ENCODE measurements at places on chromosomes 4 and X.

DNA sequence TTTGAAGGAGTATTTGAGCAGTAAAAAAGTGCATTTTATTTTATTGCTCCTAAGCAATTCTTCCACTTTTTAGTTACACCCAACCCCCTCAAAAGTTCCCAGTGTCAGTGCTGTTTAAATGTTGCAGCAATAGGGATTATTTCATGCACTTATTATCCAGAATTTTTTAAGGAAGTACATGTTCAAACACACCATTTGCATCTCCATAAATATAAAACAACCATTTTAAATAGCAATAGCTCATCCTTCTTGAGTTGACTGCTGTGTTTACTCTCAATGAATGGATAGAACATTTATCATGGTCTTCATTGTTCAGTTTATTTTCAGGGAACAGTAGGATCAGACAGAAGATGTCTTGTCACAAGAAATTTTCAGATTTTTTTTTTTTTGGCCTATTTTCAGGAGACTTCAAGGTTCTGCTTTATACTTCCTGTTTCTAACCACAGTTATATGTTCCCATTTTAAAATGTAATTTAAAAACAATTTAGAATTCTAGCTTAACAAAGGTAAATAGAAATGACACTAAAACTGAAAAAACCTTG lies 171.9 kb downstream of the TMA16 start:
- no peak for DNase-seq

- peak; percentile 11 for DNase-seq
Measured at GRCh38 chr4:148634476-148634875, 192.3 kb upstream of the NR3C2 start.

- DNase-seq: peak; percentile 34
Measured at GRCh38 chrX:41921492-41922430, 1.6 kb downstream of the CASK start.

DNA sequence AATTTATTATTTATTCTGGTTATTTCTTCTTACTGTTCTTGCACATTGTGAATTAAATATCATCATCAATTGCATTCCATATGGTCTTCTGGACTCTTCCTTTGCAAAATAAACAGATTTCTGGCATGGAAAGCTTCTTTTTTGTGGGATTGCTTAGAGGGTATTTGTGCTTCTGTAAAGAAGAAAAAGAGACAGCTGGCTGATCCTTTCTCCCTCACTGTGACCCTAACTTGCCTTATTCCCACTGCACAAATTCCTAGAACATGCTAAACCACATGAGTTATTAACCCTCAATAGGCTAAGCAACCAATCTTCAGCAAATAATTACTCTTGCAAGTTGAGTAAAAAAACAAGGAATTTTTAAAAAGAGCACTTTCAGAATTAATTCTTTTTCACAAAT lies 23.8 kb upstream of the LRCH2 start:
- DNase-seq: no peak

GRCh38 chr4:152281822-152282221 lies 254.1 kb downstream of the FBXW7 start:
- no peak for DNase-seq

- no peak for DNase-seq
Measured at GRCh38 chr4:78556665-78557064, 5.1 kb downstream of the ANXA3 start.

DNA sequence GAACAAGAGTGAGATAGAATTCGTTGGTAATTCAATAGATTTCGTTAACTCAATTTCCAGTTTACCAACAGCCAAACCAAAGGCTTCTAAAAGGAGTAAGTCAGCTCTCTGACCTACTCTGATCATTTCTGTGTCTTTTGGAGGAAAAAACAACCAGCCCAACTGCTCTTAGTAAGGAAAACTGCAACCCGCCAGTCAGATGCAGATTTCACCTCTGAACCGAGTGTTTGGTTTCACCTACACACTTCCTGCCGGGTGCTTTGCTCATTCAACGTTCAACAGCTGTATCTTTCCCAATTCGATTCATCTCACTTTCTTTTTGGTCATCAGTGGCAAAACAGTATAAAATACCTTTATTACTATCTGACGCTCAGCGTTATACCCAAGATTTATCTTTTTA lies 24.5 kb downstream of the TMSB4X start:
- DNase-seq: no peak

GRCh38 chr4:68905939-68906779 lies 45.4 kb downstream of the UGT2A3 start:
- peak; percentile 20 for DNase-seq

Measured in EL (cell line).